ENCODE measurements at places on chromosomes 1 and 21.

- no peaks in the 10 kb centered on the region for H3K36me3 ChIP-seq
- DNase-seq = no peak
- no peak overlapping the region for H3K27ac ChIP-seq
- H3K27me3 ChIP-seq = no peaks in the 10 kb centered on the region
- no peaks in the 10 kb centered on the region for H3K4me1 ChIP-seq
- no peak overlapping the region for H3K4me3 ChIP-seq
Measured at GRCh38 chr1:72324451-72324850, 42.1 kb upstream of the NEGR1 start.

DNA sequence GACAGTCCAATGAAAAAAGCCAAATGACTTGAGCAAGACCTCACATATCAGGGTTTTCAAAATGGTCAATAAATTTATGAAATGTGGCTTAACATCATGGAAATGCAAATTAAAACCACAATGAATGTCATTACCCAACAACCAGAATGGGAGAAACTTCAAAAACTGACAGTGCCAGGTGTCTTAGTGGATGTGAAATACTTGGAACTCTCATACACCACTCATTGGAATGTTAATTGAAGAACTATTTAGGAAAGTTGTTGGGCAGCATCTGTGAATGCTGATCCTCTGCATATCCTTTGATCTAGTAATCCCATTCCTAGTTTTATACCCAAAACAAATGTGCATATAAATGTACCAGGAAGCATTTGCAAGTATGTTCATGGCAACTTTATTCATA, 19.2 kb upstream of the BACH1 start:
- no peak overlapping the region for H3K27ac ChIP-seq
- no peak for DNase-seq
- H3K4me3 ChIP-seq = no peak overlapping the region
- no peaks in the 10 kb centered on the region for H3K36me3 ChIP-seq
- no peaks in the 10 kb centered on the region for H3K27me3 ChIP-seq
- no peaks in the 10 kb centered on the region for H3K4me1 ChIP-seq

DNA sequence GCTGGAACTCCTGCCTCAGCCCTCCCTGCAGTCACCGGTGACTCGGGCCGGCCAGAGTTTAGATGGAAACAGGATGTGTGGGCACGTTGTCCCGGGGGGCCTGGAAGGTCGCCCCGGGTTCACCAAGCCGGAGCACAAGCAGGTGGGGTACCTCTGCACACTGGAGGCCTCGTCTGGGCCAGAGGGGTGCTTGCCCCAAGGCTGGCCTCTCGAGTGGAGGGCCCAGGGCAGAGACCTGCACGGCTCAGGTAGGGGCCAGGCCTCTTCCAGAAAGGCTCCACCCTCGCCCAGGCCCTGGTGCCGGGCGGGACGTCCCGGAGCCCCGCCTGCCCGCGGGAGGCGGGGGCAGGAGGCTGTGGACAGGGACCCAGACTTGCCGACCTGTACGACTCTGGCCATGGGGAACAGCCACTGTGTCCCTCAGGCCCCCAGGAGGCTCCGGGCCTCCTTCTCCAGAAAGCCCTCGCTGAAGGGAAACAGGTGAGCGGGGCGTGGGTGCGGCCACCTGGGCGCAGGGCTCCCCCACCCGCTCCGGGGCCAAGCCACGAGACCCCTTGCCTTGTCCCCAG, at the start of gene PLEKHN1:
PLEKHN1 (plus strand) TSS at position 348 of the 569 bp plus-strand sequence; CDS start at position 398, 50 bp downstream.
- no peaks in the 10 kb centered on the region for H3K36me3 ChIP-seq
- peak; percentile 44 for DNase-seq
- no peak within 1 kb of the TSS for H3K27ac ChIP-seq
- peaks cover 9% of the 10 kb centered on the region for H3K27me3 ChIP-seq
- H3K4me1 ChIP-seq = peaks cover 29% of the 10 kb centered on the region

DNA sequence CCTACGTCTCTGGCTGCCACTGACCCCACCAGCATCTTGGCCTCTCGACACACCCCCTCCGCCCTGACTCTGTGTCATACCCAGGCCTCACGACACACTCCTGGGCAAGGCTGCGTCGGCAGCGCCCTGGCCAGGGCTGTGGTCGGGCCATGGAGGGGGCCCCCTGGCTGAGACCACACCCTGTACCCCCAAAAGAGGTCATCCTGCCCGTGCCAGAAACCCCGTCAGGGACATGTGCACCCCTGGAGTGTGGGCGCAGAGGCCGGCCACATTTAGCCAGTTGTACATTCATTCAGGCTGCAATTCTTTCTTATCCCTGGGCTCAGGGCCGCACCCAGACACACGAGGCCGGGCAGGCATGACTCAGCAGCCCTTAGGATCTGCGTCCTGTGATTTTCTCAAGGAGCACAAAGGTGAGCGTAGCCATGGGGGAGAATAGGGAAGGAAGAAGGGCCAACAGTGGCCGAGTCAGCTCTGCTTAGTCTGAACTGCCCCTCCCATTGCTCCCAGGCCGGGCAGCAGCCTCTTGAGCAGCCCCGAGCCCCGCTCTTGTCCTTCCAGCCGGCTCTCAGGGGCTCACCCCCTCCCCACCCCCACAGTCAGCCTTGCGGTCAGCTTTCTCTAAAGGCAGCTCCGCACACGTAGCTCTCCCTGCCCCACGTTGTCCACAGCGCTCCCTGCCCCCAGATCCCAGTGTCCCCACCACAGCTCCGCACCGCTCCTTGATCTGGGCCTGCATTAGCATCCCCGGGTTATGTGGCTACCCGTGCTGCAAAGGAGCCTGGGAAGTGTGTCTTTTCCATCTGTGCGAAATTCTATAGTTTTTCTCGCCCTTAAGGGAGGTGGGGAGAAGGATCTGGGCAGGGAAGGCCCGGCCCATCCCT, 7.9 kb downstream of the CSTB start:
- H3K36me3 ChIP-seq = peaks cover 8% of the 10 kb centered on the region
- H3K27ac ChIP-seq = no peak overlapping the region
- H3K27me3 ChIP-seq = no peaks in the 10 kb centered on the region
- DNase-seq = no peak
- no peak overlapping the region for H3K4me3 ChIP-seq

- no peak overlapping the region for H3K27ac ChIP-seq
- no peak for DNase-seq
- no peak overlapping the region for H3K4me3 ChIP-seq
- H3K36me3 ChIP-seq = no peaks in the 10 kb centered on the region
- H3K27me3 ChIP-seq = no peaks in the 10 kb centered on the region
Measured at GRCh38 chr21:26457817-26458216, 115.3 kb downstream of the CYYR1 start.

DNA sequence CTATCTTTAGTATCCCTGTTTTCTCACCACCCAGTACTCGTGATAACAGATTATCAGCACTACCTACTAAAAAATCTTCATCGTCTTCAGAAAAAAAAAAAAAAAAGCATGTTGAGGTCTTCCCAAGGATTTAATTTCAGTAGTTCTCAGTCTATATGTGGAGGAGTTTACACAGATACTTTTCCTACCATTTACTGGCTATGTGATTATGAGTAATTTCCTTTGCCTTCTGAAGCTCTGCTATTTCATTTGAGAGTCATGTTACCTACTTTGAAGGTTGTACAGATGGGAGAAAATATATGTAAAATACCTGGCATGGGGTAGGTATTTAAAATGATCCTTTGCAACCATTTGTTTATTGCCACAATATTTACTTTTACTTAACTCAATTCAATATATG, 399.7 kb downstream of the NEGR1 start:
- H3K4me3 ChIP-seq = no peak overlapping the region
- H3K27ac ChIP-seq = no peak overlapping the region
- H3K4me1 ChIP-seq = no peaks in the 10 kb centered on the region
- H3K36me3 ChIP-seq = no peaks in the 10 kb centered on the region

- H3K36me3 ChIP-seq = no peaks in the 10 kb centered on the region
- no peak overlapping the region for H3K4me3 ChIP-seq
- H3K27ac ChIP-seq = no peak overlapping the region
Measured at GRCh38 chr1:61374156-61374555, 291.8 kb downstream of the NFIA start.

DNA sequence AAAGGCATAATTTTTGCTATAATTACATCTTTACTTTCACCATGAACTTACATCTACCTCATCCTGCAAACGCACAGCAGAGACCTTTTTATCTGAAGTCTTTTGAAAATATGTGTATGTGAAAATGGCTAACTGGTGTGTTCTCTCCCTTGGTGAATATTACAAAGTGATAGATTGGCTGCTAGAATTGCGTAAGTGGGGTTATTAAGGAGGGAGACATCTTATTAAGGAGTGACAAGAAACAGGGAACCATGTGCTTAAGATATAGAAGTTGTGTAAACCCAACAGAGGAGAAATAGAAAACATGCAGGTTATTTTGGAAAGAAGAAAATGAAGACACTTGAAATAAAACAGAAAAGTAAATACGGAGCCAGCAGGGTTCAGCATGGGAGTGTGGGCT, 7.8 kb downstream of the KCNJ15 start:
- DNase-seq = no peak
- no peaks in the 10 kb centered on the region for H3K4me1 ChIP-seq
- no peak overlapping the region for H3K27ac ChIP-seq

DNA sequence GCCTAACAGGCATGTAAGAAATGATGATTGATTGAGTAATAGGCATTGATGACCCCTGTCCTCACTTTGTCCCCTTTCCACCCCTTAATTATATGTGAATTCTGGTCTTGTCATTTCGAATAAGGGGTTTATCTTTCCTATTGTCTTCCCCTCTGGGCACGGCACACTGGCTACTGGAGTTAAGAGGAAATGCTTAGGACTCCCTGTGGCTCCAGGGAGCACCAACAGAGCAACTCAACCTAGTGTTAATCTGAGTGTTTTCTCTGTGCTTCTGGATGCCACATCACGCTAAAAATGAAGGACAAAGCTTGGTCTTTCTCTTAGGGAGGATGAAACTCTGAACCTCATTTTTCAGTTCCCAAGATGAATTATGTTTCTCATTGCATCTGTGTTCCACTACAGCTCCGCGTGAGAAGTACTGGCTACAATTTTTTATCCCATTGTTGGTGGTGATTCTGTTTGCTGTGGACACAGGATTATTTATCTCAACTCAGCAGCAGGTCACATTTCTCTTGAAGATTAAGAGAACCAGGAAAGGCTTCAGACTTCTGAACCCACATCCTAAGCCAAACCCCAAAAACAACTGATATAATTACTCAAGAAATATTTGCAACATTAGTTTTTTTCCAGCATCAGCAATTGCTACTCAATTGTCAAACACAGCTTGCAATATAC, 5.3 kb downstream of the FCER1A start:
- no peak overlapping the region for H3K27ac ChIP-seq
- peaks cover 7% of the 10 kb centered on the region for H3K27me3 ChIP-seq
- H3K4me1 ChIP-seq = no peaks in the 10 kb centered on the region
- H3K36me3 ChIP-seq = no peaks in the 10 kb centered on the region

DNA sequence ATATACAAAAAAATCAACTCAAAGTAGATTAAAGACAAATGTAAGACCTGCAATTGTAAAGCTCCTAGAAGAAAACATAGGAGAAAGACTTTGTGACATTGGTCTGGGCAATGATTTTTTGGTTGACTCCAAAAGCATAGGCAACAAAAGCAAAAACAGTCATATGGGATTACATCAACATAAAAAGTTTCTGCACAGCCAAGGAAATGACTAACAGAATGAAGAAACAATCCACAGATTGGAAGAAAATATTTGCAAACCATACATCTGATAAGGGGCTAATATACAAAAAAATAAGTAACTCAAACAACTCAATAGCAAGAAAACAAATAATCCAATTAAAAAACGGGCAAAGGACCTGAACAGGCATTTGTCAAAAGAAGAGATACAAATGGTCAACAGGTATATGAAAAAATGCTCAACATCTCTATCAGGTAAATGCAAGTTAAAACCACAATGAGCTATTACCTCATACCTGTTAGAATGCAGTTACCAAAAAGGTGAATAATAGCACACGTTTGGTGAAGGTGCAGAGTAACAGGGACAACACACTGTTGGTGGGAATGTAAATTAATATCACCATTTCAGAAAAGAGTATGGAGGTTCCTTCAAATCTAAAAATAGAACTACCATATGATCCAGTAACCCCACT, 173.7 kb upstream of the COA6 start:
- H3K4me3 ChIP-seq = no peak overlapping the region
- no peak overlapping the region for H3K27ac ChIP-seq
- peaks cover 2% of the 10 kb centered on the region for H3K27me3 ChIP-seq
- no peak for DNase-seq
- H3K36me3 ChIP-seq = no peaks in the 10 kb centered on the region
- no peaks in the 10 kb centered on the region for H3K4me1 ChIP-seq

DNA sequence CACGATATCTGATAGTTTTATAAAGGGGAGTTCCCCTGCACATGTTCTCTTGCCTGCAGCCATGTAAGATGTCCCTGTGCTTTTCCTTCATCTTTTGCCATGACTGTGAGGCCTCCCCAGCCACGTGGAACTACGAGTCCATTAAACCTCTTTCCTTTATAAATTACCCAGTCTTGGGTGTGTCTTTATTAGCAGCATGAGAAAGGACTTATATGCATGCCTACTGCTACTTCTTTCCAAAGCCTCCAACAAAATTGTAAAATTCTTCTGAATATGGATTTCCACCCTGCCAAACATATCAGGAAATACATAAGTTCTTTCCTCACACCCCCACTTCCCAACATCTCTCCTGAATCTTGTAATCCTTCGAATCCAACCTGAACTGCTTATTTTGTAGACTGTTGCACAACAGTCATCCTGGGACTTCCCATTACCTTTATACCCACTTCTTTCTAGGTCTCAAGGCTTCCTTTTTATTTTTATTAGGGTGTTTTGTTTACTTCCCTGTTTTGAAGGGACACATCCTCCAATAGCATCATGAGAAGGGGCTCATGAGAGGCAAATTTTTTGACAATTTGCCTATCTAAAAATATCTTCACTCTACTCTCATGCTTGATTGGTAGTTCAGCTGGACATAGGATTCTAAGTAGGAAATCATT, 67.5 kb upstream of the MUTYH start:
- H3K27me3 ChIP-seq = no peaks in the 10 kb centered on the region
- no peak for DNase-seq
- H3K36me3 ChIP-seq = no peaks in the 10 kb centered on the region
- no peaks in the 10 kb centered on the region for H3K4me1 ChIP-seq
- H3K4me3 ChIP-seq = no peak overlapping the region
- no peak overlapping the region for H3K27ac ChIP-seq

GRCh38 chr1:47677241-47677940, 239.5 kb downstream of the FOXD2 start:
- H3K4me3 ChIP-seq = no peak overlapping the region
- no peaks in the 10 kb centered on the region for H3K27me3 ChIP-seq
- no peaks in the 10 kb centered on the region for H3K36me3 ChIP-seq
- no peak overlapping the region for H3K27ac ChIP-seq

- peaks cover 7% of the 10 kb centered on the region for H3K27me3 ChIP-seq
- H3K36me3 ChIP-seq = no peaks in the 10 kb centered on the region
- no peak overlapping the region for H3K27ac ChIP-seq
- H3K4me3 ChIP-seq = no peak overlapping the region
- DNase-seq = no peak
Measured at GRCh38 chr1:13617773-13618172, 34.1 kb downstream of the PDPN start.

DNA sequence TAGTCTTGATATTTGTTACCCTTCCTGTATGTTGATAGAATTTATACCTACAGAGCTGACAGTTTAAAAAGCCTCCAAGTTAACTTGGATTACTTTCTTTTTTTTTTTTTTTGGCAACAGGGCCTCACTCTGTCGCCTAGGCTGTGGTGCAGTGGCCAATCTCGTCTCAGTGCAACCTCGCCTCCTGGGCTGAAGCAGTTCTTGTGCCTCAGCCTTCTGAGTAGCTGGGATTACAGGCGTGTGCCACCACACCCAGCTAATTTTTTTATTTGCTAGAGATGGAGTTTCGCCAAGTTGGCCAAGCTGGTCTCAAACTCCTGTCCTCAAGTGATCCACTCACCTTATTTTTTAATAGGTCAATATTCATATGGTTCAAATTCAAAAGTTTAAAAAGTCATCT, 32.7 kb downstream of the WDTC1 start:
- peaks cover 33% of the 10 kb centered on the region for H3K36me3 ChIP-seq
- no peaks in the 10 kb centered on the region for H3K27me3 ChIP-seq
- H3K4me3 ChIP-seq = no peak overlapping the region
- DNase-seq = no peak
- no peaks in the 10 kb centered on the region for H3K4me1 ChIP-seq

All from CD4-positive, alpha-beta T cell (primary cell).